ENCODE measurements at places on chromosomes 13 and 19. TPM values are rescaled to one million over a fixed set of nuclear protein-coding genes. Genes with fewer than 3 reads are reported as not detected.

The FAM83E gene
- total RNA-seq, result not detected

The FBN3 gene
- total RNA-seq, result not detected

The LILRB5 gene
- total RNA-seq, result 46.4 TPM

The CATSPERD gene
- total RNA-seq, result not detected

The FREM2 gene
- 0.59 TPM for total RNA-seq

The TICAM1 gene
- 4.7 TPM for total RNA-seq

DNA sequence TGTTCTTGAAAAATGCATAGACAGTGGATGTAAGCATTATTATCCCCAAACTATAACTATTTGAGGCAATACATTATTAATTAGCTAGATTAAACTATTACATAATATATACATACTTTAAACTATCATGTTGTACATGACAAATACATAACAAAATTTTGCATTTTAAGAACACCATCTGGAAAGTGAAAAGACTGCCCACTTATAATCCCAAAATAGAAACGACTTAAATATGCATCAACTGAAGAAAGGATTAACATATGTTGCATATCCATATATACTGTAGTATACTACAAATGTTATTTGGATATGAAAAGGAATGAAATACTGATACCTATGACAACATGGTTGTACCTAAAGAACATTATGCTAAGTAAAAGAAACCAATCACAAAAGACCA lies 700.8 kb upstream of the SPRY2 start:
- no peak for DNase-seq

DNA sequence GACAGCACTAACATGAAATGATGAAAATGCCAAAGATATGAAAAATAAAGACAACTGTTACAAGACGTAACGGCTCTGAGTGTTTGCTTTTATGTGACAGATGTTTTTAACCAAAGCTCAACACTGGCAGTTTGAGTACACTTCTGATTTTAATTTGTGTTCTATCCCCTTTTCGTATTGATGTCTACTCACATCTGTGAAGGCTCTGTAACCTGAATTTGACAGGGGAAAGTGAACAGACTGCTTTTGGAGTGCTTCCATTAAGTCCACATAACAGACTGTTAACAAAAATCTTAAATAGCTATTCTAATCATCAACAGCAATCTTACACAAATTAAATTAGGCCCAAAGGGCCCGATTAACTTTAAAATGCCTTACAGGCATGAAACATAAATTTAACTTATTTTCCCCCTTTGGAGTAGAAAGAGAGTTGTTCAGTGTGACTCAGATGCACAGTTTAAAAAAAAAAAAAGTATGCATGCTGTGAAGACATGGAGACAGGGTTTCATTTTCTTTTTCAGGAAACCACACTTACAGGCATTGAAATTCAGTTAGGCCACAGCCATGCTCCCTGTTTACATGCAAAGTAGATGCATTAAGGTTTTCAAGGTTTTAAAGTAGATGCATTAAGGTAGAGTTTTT lies 16.3 kb upstream of the RNASEH2B start:
- DNase-seq, result no peak

DNA sequence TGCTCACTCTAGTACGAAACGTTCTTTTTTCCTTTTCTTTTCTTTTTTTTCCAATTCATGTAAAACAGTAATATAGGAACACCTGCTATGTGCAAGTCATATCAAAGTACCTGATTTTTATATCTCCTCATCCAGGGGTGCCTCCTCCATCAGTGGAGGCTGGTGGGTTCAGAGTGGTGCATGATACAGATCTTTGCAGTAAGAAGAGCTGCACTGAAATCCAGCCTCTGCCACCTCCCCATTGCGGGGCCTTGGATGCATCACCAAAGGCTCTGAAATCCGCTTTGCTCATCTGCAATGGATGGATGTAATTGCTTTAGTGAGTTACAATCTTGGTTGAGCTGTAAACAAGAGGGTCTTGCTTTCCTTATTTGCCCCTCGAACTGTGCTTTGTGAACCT lies 38.3 kb downstream of the GPR12 start:
- DNase-seq, result no peak

DNA sequence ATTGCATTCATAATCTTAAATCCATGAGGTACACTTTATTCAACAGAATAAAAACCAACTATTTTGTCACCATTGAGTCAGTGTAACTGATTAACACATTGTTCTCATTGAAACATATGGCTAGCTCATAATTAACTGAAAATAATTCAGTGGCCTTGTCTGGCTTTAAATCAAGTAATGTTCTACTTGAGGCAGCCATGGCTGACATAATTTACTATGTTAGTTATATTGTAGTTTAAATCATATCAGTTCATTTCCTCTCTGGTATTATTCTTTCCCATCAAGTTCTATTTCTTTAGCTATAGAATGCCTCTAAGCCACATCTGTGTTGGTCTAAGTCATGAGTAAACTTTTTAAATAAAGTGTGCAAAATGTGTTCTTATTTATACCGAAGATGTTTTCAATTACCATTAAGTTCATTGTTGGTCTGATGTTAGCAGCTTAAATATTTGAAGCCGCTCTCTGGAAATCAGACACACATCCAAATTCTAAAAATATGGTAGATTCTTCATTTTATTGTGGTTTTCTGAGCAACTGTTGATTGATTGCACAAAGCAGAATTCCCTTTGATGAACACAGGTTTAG lies 393.7 kb downstream of the GPC6 start:
- DNase-seq, result no peak

GRCh38 chr19:32309711-32310390 lies 35.6 kb upstream of the ZNF507 start:
- no peak for DNase-seq

DNA sequence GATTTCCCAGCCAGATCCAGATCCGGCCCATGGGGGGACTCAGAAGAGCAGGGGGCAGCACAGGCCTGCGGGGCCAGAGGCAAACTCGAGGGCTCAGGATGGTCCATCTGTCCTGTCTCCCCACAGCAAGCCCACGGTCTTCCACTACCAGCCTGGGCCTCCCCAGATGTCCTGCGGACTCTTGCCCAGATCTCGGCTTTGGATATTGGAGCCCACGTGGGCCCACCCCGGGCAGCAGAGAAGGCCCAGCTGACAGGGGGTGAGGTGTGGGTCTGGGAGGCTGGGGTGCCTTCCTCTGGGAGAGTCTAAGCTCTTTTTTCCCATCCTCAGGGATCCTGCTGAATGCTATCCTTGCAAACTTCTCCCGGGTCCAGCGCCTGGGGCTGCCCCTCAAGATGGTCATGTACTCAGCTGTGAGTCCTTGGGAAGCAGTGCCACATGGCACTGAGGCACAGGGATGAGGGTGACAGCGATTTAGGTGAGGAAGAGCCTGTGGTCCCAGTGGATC lies 3.4 kb downstream of the ACP4 start:
- DNase-seq, result no peak

- no peak for DNase-seq
These were observed 21.4 kb downstream of the FOXO1 start for GRCh38 chr13:40644838-40645604.

DNA sequence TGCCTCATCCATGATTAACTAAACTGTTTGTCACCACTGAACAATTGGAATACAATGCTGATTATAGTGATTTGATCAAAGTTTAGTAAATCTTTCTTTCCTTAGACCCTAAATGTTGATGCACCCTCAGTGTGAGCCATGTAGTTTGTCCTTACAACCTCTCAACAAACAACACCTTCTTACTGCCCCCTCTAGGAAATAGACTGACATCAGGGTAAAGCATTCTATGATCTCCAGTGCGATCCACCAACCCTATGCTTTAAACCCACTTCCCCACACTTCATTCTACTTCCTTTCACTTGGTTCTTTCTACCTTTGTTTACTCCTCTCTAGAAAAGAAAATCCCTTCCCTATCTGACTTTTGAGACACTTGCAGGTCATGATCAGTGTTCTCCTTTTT lies 1842.5 kb upstream of the PRR20A start:
- DNase-seq, result no peak

GRCh38 chr13:39599012-39599411 lies 4.0 kb downstream of the LHFPL6 start:
- DNase-seq, result no peak

Measured in breast epithelium (tissue), 4 donors.